ENCODE measurements at places on chromosomes 1 and 21. TPM values are rescaled to one million over a fixed set of nuclear protein-coding genes. Genes with fewer than 3 reads are reported as not detected.
A peak's percentile ranks its signal among the peaks of the same experiment; 100 is the strongest.

DNA sequence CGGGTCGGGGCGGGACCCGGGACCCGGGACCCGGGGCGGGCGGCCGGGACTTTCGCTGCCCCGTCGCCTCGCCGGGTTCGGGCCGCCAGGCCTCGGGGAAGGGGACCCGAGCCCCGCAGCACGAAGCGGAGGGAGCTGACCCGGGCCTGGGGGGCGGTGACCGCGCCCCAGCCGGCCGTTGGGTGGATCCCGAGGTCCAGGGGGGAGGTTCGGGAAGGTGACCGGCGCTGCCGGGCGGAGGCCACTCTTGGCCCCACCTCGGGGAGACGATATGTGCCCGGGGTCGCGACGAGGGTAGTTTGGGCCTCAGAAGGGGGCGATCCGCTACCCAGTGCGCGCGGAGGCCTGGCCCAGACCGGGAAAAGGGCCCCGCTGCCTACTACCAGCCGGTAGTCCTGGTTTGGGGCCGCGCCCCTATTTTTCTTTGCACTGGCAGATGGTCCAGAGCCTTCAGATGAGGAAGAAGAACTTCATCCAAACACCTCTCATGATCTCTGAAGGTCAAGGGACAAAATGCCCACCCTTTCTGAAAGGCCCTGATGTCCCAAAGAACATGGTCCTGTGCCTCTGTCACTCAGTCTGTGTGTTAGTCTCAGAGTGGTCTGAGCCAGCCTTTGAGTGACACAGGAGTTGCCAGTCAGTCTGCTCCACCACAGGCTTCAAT is 766 bp downstream of the AGO4 start:
- DNase-seq, result peak; percentile 63

GRCh38 chr1:18299441-18300338 is 181.0 kb upstream of the KLHDC7A start:
- no peak for DNase-seq

GRCh38 chr1:7755448-7755847 is 15.6 kb upstream of the VAMP3 start:
- DNase-seq, result no peak

GRCh38 chr1:30321996-30322858 is 401.2 kb downstream of the MATN1 start:
- no peak for DNase-seq

DNA sequence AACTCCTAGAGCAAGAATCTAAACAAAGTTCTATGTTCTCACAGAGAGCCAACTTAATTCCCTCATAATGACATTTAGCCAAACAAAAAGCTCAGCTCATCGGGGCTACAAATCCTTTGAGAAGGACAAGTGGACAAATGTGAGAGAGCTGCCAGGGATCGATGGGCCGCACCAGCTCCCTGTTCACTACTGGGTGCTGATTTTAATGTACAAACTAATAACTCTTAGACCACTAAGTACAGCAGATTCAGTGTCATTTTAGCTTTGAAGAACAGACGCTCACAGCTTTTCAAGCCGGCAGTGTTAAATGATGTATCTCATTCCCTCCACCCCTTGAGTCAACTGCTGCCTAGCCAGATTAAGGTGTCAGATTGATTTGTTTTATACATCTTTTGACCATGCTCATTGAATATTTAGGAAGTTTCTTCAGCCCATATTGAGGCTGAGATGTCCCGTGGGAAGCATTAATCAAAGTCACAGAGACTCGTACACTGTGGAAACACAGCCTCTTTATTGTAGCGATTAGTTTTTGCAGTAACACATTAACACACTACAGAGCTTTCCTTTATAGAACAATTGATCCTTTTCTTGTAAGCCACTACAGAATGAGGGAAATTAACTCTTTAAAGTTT is 21.1 kb downstream of the PROX1 start:
- DNase-seq, result no peak

BNIPL gene
- polyA plus RNA-seq, result 0.05 TPM

GRCh38 chr1:175580841-175581240 is 162.6 kb downstream of the TNR start:
- no peak for DNase-seq

IL20 gene
- not detected for polyA plus RNA-seq

DNA sequence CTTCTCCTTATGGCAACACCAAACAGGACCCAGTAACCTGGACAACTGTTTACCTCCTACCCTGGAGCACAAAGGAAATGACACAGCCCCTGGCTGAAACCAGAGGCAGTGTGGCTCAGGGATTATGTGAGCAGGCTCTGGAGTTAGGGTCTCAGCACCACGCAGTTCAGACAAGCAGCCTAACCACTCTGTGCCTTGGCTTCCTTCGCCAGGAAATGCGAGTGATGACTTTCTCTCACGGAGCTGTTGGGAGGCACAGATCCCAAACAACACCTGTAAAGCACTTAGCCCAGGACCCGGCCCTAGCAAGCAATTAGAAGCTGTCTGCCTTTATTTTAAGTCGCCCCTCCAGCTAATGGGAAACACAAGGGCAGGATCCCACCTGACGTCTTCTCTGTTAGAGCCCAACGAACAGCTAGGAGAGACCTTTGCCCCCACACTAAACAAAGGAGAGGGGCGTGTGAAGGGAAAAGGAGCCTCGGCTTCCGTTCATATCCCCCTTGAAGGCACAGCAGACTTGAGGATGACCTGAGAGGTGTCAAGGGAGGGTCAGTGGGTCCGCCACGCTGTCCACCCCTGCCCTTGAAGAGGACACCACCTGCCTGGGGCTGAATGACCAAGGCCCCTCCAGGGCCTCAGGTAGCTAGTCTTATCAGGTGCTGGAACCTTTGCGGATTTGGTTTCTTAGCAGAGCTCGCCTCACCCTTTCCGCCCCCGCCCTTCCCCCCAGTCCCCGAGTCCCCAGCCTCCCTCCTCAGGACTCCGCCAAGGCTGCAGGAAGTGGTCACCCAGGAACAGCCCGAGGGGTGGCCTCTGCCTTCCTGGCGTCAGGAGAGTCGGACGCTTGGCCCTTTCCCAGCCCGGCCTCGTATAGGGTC is 860 bp downstream of the TMEM63A start:
- peak; percentile 82 for DNase-seq

SAMSN1 gene
- polyA plus RNA-seq, result 0.58 TPM
